ENCODE measurements at places on chromosomes 11 and 22.

GRCh38 chr11:86802601-86803051, 2.3 kb downstream of the PRSS23 start:
- peak; percentile 56 for DNase-seq

GRCh38 chr11:109784536-109784935, 308.7 kb upstream of the ZC3H12C start:
- no peak for DNase-seq

DNA sequence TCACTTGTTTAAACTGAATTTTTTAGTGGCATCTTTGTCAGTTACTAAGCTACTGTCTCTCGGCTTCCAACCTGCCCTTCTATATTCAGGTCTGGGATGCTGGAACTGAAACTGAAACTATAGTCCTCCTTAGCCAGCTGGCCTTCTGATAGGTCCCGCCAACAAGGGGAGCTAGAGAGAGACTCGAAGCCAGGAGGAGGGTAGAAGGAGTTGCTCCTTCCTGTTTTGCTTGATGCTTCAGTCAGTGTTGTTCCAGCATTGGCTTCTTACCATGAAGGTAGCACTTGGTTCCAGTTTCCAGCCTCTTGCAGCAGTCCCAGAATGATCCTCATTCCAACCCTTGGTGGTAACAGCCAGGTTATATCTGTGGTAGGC, 32.9 kb upstream of the HORMAD2 start:
- no peak for DNase-seq

DNA sequence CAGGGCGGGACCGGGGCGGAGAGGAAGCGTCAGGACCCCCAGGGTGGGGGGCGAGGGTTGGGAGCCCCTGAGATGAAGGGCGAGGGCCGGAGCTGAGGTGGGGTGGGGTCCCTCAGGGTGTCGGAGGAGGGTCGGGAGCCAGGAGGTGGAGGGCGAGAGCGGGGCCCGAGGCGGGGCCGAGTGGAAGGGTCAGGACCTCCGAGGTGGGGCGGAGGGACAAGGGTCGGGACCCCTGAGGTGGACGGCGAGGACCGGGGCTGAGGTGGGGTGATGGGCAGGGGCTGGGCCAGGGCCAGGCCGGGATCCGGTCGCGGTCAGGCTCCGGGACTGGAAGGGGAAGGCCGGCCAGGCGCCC, 409 bp downstream of the SMC1B start:
- DNase-seq, result no peak

DNA sequence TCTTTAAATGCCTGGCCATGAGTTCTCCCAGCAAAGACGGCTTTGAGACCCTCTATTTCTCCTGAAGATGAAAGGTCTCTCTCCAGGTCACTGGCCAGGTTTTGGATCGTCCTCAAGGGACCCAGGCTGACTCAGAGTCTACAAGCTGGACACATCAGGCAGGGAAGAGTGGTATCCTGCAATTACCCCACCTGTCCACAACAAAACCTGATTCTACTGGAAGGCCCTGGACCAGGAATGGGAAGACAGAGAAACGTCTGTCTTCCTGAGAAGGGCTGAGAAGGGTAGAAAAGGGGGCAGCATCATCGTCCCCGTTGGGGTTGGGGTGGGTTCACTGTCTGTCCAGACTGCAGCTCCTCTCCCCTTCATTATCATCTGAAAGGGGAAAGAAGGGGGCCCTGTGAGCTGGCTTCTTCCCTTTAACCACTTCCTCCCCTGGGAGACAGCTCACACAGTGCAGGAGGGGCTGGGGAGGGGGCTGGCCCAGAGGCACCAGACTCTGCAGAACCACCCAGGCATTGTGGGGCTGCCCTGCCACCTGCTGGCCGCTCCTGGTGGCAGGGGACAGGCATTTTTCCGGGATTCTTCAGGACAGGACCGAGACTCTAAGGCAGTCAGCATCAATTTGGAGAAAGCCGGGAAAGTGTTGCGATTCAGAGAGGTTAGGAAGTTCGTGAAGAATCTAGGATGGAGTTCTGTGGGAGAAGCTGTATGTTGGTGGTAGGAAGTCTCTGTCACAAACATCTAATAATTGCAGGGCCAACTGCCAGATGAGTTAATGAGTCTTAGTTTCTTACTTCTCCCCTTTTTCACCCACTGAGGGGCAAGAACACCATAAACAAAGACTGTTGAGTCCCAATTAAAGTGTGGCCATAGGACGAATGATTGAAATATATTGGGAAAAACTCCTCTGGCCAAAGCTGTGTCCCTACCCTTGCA, 57.6 kb downstream of the SYN3 start:
- DNase-seq, result peak; percentile 5

DNA sequence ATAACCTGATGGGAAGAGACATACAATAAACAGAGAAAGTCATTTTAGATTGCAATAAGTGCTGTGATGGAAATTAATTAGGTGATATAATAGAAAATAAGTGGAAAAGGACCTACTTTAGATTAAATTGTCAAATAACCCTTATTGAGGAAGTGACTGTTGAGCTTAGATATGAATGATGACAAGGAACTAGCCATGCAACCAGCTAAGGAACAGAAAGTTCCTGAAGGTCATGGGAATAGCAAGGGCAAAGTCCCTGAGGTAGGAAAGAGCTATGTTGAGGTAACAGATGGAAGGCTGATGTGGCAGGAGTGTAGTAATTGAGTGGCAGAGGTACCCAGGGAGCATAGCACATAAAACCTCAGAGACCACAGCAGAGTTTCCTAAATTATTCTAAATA, 135.2 kb downstream of the WNT11 start:
- no peak for DNase-seq

DNA sequence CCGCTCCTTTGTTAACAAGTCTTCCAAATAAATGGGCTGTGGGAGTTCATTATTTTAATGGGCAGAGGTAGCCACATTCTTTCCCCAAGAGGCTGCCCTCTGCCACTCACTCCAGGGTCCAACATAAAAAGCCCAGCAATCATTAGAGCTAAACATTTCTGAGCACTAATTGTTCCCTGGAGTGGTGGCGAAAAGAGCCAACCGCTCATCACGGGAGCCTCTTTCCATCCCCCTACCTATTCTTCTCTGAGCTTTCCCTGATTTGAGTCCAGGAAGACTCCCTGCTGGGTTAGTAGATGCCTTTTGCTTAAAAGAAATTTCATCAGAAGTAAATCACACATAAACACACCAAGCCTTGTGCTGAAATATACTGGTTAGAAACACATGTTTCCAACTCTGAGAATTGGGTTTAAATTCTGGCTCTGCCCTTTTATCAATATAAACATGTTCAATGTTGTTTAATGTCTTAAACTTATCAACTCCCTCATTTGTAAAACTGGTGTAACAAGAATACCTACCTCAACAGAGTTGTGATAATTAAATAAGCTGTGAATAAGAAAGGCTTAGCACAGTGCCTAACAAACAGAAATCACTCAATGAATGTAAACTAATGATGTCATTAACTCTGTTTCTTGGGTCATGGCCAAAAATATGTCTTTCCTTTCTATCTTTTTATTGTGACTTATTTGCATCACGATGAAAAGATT, at the start of gene OR5A2:
OR5A2 (minus strand) TSS at position 53 of the 707 bp plus-strand sequence. CDS start 3,460 bp downstream, outside the sequence.
- DNase-seq, result peak; percentile 16

DNA sequence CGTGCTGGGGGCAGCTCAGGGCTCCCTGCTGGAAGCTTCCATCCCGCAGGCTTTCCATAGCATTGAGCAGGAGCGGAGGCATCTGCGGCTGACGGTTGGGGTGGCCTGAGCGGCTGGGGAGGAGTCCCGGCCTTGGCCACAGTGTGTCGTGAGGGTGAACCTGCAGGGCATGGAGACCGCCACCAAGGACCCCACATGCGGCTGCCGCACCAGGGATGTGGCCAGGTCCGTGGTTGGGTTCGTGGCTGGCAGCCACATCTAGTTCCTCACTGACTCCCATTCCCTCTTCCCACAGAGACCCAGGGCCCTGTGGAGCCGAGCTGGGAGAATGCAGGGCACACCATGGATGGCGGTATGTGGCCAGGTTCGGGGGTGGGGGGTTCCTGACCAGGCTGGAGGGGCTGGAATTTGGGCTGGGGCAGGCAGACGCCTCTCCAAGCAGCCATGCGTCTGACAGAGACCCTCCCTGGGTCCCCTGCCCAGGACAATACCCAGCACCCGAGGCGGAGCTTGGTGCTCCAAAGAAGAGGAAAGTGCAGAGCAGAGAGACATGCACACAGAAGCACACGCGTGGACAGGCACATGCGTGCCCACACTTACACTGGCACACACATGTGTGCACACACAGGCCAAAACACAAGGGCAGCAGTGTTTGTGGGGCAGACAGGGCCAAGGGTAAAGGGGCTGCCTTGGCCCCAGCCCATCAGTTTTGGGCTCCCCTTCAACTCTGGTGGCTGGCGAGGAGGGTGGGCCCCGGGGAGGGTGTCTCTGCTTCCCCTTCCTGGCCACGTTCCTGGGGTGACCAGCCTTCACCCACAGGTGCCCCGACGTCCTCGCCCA, 2.7 kb downstream of the MUC5B start:
- DNase-seq, result no peak

GRCh38 chr22:31346255-31346732, at the start of gene PATZ1:
Gene PATZ1, minus strand, starts transcription at chr22:31346346. Its CDS starts 744 bp downstream, at chr22:31345602.
- peak; percentile 73 for DNase-seq

Data from NCI-H1105 treated with DMSO at 0.1 percent for 48 hours (cell line).